ENCODE measurements at places on chromosomes 13 and 19.

- no peak for DNase-seq
These were observed 78.0 kb upstream of the GPR183 start for GRCh38 chr13:99385161-99385560.

DNA sequence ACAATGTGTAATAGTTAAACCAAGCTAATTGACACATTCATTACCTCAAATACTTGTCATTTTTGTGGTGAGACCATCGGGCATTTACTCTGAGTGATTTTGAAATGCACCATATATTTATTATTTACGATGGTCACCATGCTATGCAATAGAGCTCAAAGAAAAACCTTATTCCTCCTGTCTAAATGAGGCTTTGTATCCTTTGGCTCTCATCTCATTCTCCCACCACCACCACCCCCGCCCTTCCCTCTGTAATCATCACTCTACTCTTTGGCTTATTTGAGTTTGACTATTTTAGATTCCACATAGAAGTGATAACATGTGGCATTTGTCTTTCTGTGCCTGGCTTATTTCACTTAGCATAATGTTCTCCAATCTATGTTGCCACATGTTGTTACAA lies 124.9 kb downstream of the CYSLTR2 start:
- no peak for DNase-seq

DNA sequence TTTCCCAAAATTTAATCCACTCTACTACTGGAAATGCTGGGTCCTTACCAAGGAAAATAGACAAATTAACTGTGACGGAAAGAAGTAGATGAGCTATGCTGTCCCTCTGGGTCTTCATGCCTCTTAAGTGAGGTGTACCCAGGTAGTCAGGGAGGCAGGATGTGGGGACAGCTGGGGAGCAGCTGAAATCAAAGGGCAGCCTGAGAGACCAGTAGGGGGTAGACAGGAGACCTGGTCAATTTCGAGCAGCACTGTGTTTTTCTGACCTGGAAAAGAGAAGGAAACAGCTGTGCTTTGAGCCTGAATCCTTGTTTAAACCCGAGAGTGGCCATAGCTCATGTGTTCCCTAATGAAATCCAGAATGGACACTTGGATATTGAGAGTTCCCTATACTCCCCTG lies 587.3 kb downstream of the EFNB2 start:
- no peak for DNase-seq

DNA sequence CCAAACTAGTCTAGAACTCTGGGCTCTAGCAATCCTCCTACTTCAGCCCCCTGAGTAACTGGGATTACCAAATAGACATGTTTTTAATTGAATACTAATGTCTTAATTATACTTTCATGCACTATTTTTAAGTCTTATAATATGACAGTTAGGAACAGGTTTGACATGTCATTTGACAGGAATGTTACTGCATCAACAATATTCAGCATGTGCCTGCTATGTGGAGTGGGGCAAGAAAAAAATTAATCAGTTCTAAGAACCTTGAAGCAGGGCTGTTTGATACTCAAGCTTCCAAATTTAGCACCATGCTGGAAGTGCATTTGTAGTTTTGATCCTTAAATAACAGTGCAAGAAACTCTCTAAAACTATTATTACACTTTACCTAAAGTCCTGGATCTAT lies 265.3 kb downstream of the MZT1 start:
- DNase-seq = no peak

GRCh38 chr13:72295153-72295552 lies 428.1 kb upstream of the DACH1 start:
- DNase-seq = no peak

DNA sequence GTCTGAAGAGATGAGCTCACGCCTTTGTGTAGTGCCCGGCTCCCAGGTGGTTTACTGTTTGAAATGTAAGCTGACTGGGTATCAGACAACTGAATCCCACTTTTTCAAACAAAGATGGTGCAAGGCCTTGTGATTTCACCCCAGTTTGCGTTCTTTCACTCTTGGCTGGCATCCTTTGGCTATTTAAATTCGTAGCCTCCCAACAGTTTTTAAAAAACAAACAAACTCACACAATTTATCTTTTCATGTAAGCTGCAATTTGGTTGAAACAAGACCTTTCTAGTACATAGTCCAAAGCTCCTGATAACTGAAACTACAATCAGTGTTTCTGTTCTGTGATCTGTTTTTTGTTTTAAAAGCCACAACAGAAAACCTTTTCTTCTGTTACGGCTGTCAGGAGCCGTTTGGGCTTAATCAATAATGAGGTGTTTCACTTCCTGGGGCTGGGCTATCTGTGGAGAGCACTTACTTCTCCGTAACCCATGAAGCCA lies 65.1 kb upstream of the NPAS1 start:
- DNase-seq = no peak

DNA sequence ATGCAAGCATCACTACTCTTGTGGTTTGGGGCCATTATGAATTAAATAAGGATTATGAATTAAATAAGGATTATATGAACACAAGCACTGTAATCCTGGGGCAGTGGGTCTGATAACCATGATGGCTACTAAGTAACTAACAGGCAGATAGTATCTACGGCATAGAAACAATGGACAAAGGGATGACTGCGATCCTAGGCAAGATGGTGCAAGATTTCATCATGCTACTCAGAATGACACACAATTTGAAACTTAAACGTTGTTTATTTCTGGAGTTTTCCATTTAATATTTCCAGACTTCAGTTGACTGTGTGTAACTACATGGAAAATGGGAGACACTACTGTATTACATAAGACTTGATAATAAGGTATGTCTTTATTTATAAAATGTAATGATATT lies 15.1 kb downstream of the KCNRG start:
- DNase-seq = no peak

DNA sequence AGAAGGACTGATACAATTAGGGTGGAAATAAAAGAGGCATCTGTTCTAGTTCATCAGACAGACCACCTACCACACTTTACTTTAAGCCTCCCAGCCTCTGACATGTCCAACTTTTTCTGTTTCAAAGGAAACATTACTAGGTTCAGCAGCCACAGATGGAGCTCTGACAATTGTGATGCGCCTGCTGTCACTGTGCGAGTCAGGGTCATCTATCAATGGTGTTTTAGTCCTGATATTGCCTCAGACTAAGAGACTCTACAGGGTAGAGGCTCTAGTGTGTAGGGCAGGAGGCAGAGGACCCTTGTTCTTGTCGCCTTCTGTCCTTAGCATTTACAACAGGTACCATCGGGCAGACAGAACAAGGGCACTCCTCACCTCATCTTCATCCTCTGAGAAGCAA lies 685.0 kb upstream of the SGCG start:
- no peak for DNase-seq

DNA sequence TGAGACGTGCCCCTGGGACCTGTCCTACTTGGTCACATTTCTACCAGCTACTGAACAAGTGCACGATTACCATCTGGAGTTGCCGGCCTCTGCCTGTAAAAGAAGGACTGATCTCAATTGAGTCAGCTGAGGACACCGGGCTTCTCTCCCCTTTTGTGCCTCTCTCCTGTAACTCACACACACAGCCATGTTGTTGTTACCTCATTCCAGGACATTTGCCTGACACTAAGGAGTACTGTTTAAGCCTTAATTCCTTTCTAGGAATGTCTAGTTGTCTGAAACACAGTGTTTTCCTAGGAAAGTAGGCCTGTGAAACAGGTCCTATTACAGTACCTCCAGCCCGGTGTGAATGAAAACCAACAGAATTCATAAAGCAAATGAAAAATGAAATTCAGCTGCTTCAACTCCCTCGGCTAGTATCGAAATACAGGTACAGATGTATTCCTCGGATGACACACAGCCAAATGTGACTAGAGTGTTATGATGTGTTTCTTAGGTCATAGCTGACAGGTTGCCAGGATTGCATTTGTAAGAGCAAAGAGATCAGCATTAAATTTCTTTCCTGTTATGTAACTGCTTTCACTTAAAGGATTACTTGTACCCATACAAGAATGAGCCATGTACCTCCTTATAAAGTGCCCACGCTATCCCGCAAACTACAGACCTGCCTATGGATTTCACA lies 152.0 kb upstream of the IRS2 start:
- no peak for DNase-seq

GRCh38 chr19:18672606-18673337 lies 10.7 kb upstream of the CRTC1 start:
- DNase-seq = no peak

DNA sequence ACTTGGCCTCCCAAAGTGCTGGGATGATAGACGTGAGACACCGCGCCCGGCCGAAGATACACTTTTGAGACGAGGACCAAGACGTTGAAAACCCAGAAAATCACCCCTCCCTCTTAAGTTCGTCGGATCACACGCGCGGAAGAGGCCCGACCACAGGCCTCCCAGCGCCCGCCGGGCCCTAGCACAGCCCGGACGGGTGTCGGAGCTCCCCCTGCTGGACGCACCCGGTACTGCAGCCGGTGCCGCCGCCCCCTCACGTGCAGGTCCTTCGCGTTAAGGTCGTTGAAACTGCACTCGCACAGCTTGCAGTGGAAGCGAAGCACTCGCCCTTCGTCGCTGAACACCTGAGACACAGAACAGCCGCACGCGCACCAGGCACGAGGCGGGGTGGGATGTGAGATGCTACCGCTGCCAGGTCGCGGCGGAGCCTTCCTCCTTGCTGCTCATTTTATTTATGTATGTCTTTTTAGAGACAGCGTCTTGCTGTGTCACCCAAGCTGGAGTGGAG lies 35.7 kb upstream of the MATK start:
- peak; percentile 94 for DNase-seq

DNA sequence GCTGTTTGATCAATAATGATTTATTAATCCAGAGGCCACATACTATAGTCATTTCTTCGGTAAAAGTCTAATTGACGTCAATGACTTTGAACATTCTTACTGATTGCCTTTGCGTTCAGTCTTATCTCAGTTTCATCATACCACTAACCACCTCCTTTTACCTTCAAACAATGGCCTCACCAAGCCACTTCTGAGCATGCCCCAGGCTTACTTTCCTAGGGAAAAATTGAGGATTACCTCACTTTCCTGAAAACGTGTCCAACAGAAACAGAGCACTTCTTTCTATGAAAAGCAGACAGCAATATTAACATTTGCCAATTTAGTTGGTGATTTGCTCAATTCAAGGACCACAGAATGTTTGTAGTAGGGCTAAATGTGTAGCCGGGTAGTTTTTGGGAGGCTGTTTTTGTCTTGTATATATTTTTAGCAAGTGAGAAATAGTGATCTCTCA lies 157.6 kb downstream of the KLF5 start:
- no peak for DNase-seq

GRCh38 chr13:113500530-113501265 lies 10.2 kb upstream of the DCUN1D2 start:
- DNase-seq = no peak
